Glutamatergic neuron (in vitro differentiated cells): ENCODE measurements at places on chromosomes 4 and X. TPM values are rescaled to one million over a fixed set of nuclear protein-coding genes. Genes with fewer than 3 reads are reported as not detected.

The POU3F4 gene
- total RNA-seq = 1.8 TPM

The STAP1 gene
- not detected for total RNA-seq

The CT45A3 gene
- not detected for total RNA-seq

The CXCR3 gene
- not detected for total RNA-seq

The RIBC1 gene
- total RNA-seq = 0.64 TPM

The DAPP1 gene
- not detected for total RNA-seq

The HMX1 gene
- 1.7 TPM for total RNA-seq

GRCh38 chr4:87819281-87819919 lies 13.4 kb upstream of the MEPE start:
- DNase-seq = no peak

DNA sequence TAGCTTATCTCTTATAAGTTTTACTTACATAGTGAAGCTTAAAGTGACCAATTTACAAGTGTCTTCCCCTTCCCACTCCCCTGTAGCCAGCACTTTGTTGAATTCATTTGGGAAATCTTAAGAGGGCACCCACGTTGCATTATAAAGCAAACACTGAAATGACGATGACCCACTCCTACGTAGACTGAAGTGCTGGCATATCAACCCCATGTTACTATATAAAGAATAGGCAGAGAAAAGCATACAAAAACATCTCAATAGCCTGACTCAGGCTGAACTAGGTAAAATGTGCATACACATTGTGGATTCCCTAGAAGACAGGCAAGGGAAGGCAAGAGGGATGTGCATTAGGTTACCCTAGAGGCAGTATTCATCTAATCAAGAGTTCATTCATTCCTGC lies 313.4 kb downstream of the TENM3 start:
- no peak for DNase-seq

GRCh38 chr4:7391637-7392437 lies 42.9 kb downstream of the PSAPL1 start:
- DNase-seq = no peak

DNA sequence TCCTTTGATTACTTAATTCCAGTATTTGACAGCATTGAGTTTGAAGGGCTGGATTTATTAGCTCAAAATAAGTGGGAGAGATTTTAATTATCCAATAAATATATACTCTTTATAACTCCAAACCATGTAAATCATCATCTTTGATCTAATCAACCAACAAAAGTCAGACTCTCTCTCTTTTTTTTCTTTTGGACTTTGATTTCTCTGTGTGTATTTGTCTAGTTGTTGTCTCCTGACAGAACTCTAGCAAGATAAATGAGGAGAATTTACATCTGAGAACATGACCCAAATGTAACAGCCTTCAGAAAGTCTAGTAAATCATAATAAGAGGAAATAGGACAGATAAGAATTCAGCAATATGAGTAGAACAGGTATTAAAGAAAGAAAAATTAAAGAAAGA lies 567.1 kb downstream of the PPARGC1A start:
- DNase-seq = no peak

GRCh38 chr4:26812049-26812714 lies 48.5 kb upstream of the STIM2 start:
- DNase-seq = no peak

GRCh38 chr4:75007891-75008290 lies 75.0 kb downstream of the PARM1 start:
- no peak for DNase-seq
